ENCODE measurements at places on chromosomes 2 and 18.

GRCh38 chr18:63192885-63193349, 126.7 kb downstream of the BCL2 start:
- no peak overlapping the region for H3K27ac ChIP-seq
- DNase-seq: no peak
- H3K4me3 ChIP-seq: no peak overlapping the region
- no peaks in the 10 kb centered on the region for H3K4me1 ChIP-seq
- no peaks in the 10 kb centered on the region for H3K36me3 ChIP-seq

DNA sequence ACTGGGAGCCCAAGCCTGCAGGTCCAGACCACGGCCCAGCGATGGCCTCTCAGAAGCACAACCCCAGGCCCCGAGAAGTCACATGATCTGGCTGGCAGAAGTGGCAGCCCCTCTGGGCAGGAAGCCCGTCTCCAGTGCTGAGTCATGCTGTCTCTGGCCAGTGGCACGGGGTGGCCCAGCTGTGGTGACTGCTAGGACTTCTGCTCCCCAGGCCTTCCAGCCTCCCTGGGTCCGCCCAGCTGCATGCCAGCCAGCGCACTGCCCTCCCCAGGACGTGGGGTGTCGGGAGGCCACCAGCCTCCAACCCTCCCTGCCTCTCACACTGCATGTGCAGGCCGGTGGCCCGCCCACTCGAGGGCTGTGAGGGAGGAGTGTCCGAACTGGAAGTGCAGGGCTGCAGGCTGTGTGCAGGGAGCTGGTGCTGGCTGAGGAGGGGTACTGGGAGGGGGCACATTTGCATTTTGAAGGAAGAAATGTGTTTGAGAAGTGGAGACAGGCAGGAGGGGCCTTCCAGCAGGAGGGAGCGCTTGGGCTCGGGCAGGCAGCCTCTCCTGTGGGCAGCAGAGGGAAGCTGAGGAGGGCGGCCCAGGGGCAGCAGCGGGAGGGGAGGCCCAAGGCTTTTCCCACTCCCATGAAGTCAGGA, 17.0 kb upstream of the HPCAL1 start:
- H3K36me3 ChIP-seq: no peaks in the 10 kb centered on the region
- no peak overlapping the region for H3K4me3 ChIP-seq
- no peak for DNase-seq

DNA sequence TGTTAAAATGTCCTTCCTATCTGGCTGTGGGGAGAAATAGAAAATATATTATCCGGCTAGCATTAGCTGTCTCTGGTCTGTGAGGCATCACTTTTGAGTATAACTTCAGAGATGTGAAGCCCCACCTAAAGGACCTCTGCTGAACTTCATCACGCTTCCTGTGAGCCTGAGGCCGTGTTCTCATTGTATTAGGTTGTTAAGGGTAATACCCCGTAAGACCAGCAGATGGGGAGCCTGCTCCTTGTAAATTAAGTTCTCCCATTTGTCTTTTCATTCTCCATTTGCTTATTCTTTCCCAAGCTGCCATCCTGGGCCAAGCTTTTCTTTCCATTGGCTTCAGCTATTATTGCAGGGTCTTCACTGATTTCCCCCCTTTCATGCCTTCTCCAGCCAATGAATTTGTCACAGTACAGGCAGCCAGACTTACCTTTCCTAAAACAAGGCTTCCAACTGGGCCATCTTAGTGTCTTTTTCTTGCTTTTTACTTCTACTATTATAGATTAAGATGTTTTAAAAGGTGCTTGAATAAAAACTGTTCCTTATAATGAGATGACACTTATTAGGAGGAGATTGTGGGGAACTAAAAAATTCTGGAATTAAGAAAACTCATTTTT, 12.4 kb downstream of the NIF3L1 start:
- peaks cover 4% of the 10 kb centered on the region for H3K4me1 ChIP-seq
- peaks cover 3% of the 10 kb centered on the region for H3K36me3 ChIP-seq
- DNase-seq: peak; percentile 68
- H3K27me3 ChIP-seq: no peaks in the 10 kb centered on the region
- H3K27ac ChIP-seq: no peak overlapping the region

GRCh38 chr2:82314836-82315472, 2010.4 kb upstream of the LRRTM1 start:
- no peak for DNase-seq
- H3K27ac ChIP-seq: no peak overlapping the region
- no peaks in the 10 kb centered on the region for H3K36me3 ChIP-seq
- no peaks in the 10 kb centered on the region for H3K27me3 ChIP-seq
- no peaks in the 10 kb centered on the region for H3K4me1 ChIP-seq
- H3K4me3 ChIP-seq: no peak overlapping the region

DNA sequence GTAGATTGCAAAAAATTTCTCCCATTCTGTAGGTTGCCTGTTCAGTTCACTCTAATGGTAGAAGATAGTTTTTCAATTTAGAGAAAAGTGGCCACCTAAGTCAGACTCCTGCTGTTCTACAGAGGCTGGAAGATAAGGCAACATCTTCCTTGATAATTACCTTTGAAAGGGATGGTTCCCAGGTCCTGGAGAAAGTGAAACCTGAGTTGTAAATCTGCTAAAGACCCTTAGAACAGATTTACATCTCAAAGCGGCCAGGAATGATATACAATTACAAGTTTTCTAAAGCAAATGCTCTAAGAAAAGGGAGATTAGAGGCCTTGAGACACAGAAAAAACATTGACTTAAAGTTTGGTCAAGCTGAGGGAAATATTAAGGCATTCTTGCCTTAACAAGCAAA, 1350.2 kb upstream of the FAM98A start:
- no peak overlapping the region for H3K4me3 ChIP-seq
- no peak overlapping the region for H3K27ac ChIP-seq
- H3K36me3 ChIP-seq: no peaks in the 10 kb centered on the region
- DNase-seq: no peak
- no peaks in the 10 kb centered on the region for H3K27me3 ChIP-seq
- no peaks in the 10 kb centered on the region for H3K4me1 ChIP-seq

DNA sequence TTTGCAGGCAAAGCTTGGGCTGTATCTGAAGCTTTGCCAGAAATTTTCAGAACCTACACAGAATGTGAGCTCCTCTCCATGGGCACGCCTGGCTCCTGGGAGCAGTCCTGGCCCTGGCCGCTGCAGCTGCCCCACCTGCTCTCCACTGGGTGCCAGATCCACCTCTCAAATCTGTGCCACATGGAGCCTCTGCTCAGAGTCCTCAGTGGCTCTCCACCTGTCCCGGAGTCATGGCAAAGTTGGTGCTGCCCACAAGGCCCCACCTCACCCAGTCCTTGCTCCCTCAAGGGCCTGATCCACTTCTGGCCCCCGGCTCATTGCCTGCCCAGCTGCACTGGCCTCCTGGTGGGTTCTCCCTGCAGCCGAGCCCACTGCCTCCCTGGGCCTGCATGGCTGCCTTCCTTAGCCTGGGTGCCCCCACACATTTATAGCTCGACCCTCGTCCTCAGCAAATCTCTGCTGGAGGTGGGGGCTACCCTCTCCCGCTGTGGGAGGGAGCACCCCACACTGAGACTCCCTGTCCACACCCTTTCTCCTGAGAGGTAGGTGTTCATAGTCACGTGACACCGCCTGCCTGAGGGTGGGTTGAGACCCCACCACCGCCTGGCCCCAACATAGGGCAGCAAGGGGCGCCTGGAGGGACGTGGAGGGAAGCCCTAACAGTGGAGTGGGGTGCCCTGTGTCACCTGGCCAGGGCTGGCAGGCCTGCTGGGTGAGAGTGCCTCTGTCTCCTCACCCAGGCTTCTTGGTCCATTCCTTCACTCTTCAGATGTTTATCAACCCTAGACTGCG, 224.1 kb downstream of the SH3RF3 start:
- H3K27ac ChIP-seq: no peak overlapping the region
- peaks cover 21% of the 10 kb centered on the region for H3K4me1 ChIP-seq
- H3K27me3 ChIP-seq: no peaks in the 10 kb centered on the region
- no peak for DNase-seq

DNA sequence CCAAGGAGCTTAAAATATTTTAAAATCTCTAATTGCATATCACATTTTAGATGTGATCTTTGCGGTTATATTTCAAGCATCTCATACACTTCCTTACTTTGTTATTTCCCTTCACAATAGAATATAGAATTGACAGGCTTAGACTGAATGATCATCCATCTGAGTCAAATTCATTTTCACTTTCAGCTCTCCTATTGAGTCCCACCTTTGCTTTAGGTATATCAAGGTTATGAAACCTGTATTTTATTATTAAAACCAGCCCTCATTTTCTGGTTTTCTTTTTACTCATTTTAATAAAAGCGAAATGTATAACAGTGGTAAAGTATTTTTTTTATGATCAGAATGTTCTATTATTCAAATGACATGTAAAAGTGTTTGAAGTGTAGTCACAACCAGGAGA, 162.9 kb upstream of the KYNU start:
- H3K27me3 ChIP-seq: no peaks in the 10 kb centered on the region
- no peaks in the 10 kb centered on the region for H3K4me1 ChIP-seq
- H3K36me3 ChIP-seq: no peaks in the 10 kb centered on the region
- DNase-seq: no peak
- H3K4me3 ChIP-seq: no peak overlapping the region

- no peaks in the 10 kb centered on the region for H3K4me1 ChIP-seq
- no peaks in the 10 kb centered on the region for H3K36me3 ChIP-seq
- H3K27me3 ChIP-seq: peaks cover 5% of the 10 kb centered on the region
- H3K4me3 ChIP-seq: no peak overlapping the region
- DNase-seq: no peak
These were observed 26.7 kb upstream of the NPAS2 start for GRCh38 chr2:100793220-100793619.

- H3K4me3 ChIP-seq: no peak overlapping the region
- H3K4me1 ChIP-seq: peaks cover 18% of the 10 kb centered on the region
- peaks cover 5% of the 10 kb centered on the region for H3K36me3 ChIP-seq
These were observed 5.1 kb downstream of the TSHZ1 start for GRCh38 chr18:75215663-75216062.

- no peaks in the 10 kb centered on the region for H3K27me3 ChIP-seq
- no peak overlapping the region for H3K4me3 ChIP-seq
- no peaks in the 10 kb centered on the region for H3K4me1 ChIP-seq
- DNase-seq: no peak
- no peak overlapping the region for H3K27ac ChIP-seq
- no peaks in the 10 kb centered on the region for H3K36me3 ChIP-seq
These were observed 288.5 kb upstream of the HNMT start for GRCh38 chr2:137675584-137676327.

GRCh38 chr2:237011206-237011795, 74.4 kb upstream of the COPS8 start:
- no peak for DNase-seq
- no peak overlapping the region for H3K27ac ChIP-seq
- no peak overlapping the region for H3K4me3 ChIP-seq
- no peaks in the 10 kb centered on the region for H3K4me1 ChIP-seq
- no peaks in the 10 kb centered on the region for H3K36me3 ChIP-seq

- H3K27me3 ChIP-seq: no peaks in the 10 kb centered on the region
- H3K4me3 ChIP-seq: no peak overlapping the region
- no peak overlapping the region for H3K27ac ChIP-seq
- peaks cover 10% of the 10 kb centered on the region for H3K36me3 ChIP-seq
- peaks cover 2% of the 10 kb centered on the region for H3K4me1 ChIP-seq
- no peak for DNase-seq
These were observed 7.6 kb downstream of the STAMBP start for GRCh38 chr2:73836141-73836943.

DNA sequence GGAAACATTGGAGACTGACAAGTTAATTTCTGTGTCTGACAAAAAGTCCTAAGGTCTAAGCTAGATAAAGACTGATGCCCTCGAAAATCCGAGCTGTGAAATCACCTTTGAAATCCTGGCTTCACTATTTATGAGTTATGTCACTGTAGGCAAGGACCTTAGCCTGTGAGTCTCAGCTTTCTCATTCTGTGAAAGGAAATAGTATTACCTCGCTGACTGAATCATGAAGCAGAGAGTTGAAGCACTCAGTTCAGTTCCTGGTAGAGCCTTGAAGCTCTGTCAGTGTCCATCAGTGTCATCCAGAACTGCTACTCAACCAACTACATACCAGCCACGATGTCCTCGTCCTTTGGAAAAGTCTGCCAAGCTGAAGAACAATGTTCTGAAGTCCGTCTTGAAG, 1025.6 kb upstream of the GYPC start:
- no peak for DNase-seq
- no peaks in the 10 kb centered on the region for H3K36me3 ChIP-seq
- H3K4me3 ChIP-seq: no peak overlapping the region
- peaks cover 2% of the 10 kb centered on the region for H3K27me3 ChIP-seq
- H3K27ac ChIP-seq: no peak overlapping the region

DNA sequence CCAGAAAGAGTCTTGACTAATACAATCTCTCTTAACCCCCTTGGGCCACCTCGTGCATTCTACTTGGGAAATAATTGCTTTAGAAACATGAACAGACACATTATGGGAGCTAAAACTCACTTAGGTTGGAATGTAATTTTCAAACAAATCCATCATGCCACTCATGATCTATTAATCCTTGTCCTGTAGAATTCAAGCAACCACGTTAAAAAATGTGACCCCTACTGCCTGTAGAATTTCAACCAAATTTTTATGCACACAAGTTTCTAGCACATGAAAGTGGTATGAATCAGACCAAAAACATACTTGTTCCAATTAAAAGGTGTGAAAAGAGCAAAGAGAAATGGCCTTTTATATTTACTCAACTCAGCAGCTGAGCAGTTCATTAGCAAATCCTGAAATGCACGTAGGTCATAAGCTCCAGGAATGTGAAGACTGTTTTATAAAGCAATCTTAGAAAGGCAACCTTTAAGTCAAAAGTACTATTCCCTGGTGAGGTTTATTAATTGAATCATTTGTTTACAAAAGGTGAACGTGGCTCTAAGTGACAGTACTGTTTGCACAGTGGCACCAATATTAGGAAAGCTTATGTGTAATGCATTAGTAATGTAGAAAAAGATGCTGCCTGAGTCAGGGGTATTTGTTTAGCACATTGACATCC, 459.4 kb upstream of the UBE2E3 start:
- peaks cover 3% of the 10 kb centered on the region for H3K27me3 ChIP-seq
- no peaks in the 10 kb centered on the region for H3K36me3 ChIP-seq
- no peak for DNase-seq
- no peaks in the 10 kb centered on the region for H3K4me1 ChIP-seq
- no peak overlapping the region for H3K4me3 ChIP-seq
- no peak overlapping the region for H3K27ac ChIP-seq

- no peak overlapping the region for H3K4me3 ChIP-seq
- peaks cover 22% of the 10 kb centered on the region for H3K4me1 ChIP-seq
- H3K27me3 ChIP-seq: no peaks in the 10 kb centered on the region
- H3K27ac ChIP-seq: no peak overlapping the region
- no peak for DNase-seq
These were observed 26.0 kb downstream of the MAP3K20 start for GRCh38 chr2:173101687-173102086.

GRCh38 chr18:63152096-63152495, 167.5 kb downstream of the BCL2 start:
- no peaks in the 10 kb centered on the region for H3K27me3 ChIP-seq
- H3K4me3 ChIP-seq: no peak overlapping the region
- no peak for DNase-seq
- H3K36me3 ChIP-seq: no peaks in the 10 kb centered on the region
- no peak overlapping the region for H3K27ac ChIP-seq
